ENCODE measurements at places on chromosomes 11 and 22. TPM values are rescaled to one million over a fixed set of nuclear protein-coding genes. Genes with fewer than 3 reads are reported as not detected.

CALCB gene
- total RNA-seq: not detected

APOL6 gene
- not detected for total RNA-seq

MS4A6E gene
- total RNA-seq: not detected

RPS19BP1 gene
- 169 TPM for total RNA-seq

TUB gene
- total RNA-seq: 48.2 TPM

- no peak overlapping the region for H3K4me3 ChIP-seq
- DNase-seq: no peak
- no peak overlapping the region for H3K27ac ChIP-seq
- H3K27me3 ChIP-seq: no peaks in the 10 kb centered on the region
- no peaks in the 10 kb centered on the region for H3K4me1 ChIP-seq
These were observed 177.9 kb downstream of the BLID start for GRCh38 chr11:121938076-121938475.

DNA sequence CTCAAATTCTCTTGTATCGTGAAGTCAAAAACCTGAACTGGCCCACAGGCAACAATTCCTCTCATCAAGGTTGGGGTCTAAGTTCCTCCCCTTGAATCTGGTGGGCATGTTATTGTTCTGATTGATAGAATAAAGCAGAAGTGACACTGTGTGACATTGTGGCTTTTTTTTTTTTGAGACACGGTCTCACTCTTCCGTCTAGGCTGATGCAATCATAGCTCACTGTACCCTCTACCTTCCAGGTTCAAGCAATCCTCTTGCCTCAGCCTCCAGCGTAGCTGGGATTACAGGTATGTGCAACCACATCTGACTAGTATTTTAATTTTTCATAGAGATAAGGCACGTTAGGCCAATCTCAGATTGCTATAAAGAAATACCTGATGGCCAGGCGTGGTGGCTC, 8.9 kb upstream of the PELI3 start:
- DNase-seq: no peak
- H3K27me3 ChIP-seq: no peaks in the 10 kb centered on the region
- no peak overlapping the region for H3K4me3 ChIP-seq
- H3K27ac ChIP-seq: no peak overlapping the region
- no peaks in the 10 kb centered on the region for H3K4me1 ChIP-seq

DNA sequence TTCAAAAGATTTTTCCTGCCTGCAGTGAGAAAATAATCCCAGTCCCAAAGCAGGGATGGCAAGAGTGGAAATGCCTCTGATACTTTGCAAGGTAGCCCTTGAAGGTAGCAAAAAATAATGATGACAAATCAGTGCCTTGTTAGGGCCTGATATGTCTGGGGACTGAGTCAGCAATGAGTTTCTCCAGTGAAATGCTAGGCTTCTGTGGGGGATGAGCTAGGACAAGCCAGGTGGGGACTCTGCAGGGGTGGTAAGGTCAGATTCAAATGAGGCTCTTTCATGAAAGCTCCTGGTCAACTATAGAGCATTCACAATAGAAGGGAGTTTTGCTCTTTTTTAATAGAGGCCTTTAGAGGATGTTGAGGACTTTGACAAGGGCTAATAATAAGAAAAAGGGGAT, 77.7 kb downstream of the ME3 start:
- H3K27me3 ChIP-seq: no peaks in the 10 kb centered on the region
- DNase-seq: no peak
- H3K27ac ChIP-seq: no peak overlapping the region
- H3K36me3 ChIP-seq: no peaks in the 10 kb centered on the region
